ENCODE measurements at places on chromosomes 1 and 21.

DNA sequence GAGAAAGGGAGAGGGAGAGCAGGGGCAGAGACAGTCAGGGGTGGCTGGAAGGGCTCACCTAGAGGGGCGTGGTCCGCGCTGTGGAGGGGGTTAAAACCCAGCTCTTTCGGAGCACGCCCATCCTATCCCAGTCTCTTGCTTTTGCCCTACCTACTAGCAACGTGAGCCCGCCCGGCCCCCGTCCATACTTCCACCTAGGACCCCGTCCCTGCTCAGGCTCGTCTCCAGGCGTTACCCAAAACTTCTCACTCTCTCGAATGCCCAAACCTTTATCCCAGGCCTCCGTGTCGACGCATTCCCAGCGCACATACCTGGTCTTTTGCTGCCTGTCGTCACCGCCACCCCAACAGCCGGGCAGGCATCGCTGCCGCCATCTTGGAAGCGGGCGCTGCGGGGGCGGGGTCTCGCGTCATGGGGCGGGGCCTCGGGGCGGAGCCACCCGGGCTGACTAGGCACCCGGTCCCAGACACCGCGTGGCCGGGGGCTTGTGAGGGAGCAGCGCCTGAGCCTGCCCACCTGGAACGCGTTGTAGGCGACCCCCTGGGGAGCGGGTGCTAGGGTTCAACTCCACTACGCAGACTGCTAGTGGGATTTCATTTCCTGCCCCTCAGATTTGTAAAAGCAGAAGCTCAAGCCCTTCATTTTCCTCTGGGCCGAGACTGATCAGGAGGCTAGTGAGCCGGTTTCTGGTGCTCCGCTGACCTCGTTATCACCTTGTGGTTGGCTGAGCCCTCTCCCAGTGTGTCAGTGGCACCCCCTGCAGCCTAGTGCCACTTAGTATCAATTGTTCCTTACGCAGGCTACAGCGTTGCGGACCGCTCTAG, at the start of gene B4GALT3:
B4GALT3 (minus strand) TSS at position 396 of the 824 bp plus-strand sequence. CDS start 1,447 bp downstream, outside the sequence.
- DNase-seq, result peak; percentile 90

GRCh38 chr21:41827951-41828883, 50.9 kb downstream of the PRDM15 start:
- DNase-seq, result no peak

DNA sequence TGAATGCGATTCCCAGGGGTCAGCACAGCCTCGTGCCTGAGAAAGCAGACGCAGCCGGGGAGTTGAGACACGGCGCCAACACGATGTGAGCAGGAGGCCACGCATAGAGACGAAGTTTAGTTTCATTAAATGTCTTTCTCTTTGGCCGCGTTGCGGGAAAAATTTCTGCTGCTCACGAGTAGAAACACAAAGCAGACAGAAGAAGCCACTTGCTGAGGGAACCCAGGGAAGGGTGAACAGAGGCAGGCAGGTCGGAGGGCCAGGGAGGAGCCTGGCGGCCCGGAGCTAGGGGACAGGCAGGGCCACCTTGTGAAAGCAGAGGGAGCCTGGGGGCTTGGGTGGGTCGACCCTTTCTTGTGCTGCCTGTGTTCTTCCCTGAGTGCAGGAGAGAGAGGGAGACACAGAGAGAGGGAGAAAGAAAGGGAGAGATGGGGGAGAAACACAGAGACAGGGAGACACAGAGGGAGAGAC, 33.2 kb downstream of the POFUT2 start:
- DNase-seq, result no peak

DNA sequence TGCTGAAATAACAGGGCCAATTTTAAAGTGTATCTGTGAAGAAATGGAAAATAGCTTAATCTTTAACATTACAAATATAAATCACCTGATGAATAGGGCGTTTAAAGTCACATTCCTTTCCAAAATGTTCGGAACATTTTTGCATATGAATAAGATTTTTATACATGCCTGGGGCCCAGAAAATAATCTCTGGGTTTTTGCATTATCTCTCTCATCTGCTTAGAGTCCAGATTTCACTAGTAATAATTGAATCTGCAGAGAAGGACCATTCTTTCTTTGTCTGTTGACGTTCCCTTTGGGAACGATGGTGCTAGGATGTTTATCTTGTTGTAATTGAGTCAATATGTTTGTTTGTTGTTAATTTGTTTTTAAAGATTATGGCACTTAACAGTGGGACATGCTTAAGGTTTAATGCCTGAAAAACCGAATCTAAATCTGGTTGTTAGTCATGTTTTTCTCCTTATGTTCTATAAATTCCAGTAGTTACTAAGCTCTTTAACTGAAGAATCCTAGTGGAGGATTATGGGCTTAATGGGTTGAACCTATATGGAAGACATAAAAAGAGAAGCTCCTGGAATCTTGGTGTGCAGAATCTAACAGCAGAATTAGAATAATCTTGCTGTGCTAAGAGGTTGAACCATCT, 140.6 kb downstream of the VPS13D start:
- no peak for DNase-seq

- no peak for DNase-seq
These were observed 2.3 kb downstream of the PAX7 start for GRCh38 chr1:18632783-18633421.

GRCh38 chr1:40385437-40386358, 12.2 kb downstream of the SMAP2 start:
- no peak for DNase-seq

DNA sequence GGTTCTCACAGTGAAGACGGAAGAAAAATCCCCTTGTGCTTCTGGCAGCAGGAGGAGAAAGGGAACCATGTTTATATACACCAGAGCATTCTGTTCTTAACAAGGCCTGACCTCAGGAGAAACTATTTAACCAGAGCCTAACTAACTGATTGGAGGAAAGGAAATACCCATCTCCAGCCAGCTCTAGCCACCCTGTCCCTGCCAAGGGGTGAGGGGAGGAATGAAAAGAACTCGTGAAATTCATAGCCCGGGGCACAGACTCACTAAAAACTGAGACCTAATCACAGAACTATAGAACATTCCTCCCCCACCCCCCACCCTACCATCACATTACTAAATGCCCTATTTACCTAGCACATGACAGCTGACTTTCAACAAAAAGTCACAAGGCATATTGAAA, 65.0 kb downstream of the KCNH1 start:
- DNase-seq, result no peak

- DNase-seq, result peak; percentile 74
These were observed 48.0 kb downstream of the TBCE start for GRCh38 chr1:235415008-235415904.

- no peak for DNase-seq
These were observed 51.6 kb upstream of the KIAA0040 start for GRCh38 chr1:175244206-175244605.

DNA sequence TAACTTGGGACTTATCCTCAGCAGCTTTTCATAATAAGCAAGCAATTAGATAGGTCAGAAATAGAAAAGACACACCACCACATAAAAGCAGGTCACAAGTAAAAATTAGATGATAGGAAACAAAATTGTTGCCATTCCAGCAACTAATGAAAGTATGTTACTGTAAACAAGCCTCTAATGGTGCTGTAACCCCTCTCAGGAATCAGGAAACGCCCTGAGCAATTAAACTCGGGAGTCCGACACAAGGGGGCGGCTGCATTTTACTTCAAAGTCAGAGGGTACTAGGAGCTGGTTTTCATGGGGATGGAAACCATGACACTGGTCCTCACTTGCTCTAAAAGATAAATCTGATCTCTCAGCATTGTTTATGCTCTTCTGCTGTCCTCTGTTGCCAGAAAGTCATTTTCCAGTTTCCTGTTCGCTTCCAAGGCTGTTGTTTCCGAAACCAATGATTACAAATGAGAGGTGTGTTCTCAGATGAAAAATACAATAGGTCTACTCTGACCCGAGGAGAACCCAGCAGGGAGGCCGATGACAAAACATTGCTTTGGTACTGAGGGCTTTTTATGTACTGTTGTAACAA, 93.4 kb downstream of the TGFBR3 start:
- no peak for DNase-seq

- DNase-seq, result no peak
These were observed 33.3 kb upstream of the CFAP298 start for GRCh38 chr21:32645261-32646182.

DNA sequence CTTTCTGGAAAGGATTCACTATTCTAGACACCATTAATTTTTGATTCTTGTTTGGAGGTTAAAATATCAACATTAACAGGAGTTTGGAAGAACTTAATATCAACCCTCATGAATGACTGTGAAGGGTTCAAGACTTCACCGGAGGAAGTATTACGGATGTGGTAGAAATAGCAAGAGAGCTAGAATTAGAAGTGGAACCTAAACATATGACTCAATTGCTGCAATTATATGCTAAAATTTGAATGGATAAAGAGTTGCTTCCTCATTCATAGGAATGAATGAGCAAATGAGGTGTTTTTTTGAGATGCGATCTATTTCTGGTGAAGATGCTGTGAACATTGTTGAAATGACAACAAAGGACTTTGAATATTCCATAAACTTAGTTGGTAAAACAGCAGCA, 77.9 kb upstream of the TNFSF4 start:
- no peak for DNase-seq

DNA sequence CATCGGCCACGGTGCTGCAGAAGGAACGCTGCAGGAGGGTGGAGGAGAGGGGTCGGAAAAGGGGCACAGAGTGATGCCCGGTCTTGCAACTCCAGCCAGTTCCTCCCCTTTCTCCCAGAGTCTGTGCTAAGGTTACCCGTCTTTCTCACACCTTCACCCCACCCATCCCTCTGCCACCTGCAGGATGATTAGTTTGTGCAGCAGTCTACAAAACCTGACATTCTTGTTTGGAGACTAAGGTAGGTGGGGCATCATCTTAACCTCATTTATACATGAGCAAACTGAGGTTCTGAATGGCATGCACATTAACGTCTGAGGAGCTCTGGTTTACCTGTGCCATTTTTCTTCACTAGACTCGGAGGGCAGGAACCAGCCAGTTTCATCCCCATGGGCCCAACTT, 232.3 kb downstream of the GRIK3 start:
- DNase-seq, result no peak

- DNase-seq, result no peak
These were observed 100.2 kb downstream of the LTN1 start for GRCh38 chr21:28892199-28893111.

DNA sequence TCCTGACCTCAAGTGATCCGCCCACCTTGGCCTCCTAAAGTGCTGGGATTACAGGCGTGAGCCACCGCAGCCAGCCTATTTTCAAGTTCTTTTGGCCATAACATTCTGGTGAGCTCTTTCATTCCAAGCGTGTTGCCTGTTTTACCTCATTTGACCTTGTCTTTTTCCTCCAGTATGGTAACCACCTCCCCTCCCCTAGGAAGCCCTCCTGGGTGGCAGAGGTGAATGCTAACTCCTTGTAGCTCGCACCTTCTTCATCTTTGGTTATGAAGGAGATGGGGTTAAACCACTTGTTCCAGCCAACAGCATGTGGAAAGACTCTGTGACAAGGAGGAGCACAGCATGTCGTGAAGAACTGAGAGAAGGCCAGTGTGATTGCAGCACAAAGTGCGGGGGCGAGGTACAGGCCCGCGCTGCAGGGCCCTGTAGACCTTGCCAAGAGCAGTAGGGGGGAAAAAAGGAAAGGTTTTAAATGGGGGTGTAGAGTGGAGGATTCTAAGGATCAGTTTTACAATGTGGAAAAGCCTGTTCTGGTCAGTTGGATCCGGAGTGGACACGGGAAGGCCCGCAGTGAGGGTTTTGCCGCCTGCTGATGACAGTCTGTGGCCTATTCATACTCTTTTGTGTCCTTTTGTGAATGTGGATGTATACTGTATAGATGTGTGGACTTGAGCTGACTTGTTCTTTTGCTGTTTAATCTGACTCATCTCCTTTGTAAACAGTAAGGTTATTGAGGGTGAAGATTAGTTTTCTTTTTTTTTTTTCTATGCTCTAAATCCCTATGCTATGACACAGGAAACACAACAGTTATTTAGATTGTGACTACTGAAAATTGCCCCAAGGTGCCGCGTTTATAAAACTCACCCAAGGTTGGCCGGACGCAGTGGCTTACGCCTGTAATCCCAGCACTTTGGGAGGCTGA, 7.5 kb upstream of the ZNF436 start:
- peak; percentile 57 for DNase-seq

DNA sequence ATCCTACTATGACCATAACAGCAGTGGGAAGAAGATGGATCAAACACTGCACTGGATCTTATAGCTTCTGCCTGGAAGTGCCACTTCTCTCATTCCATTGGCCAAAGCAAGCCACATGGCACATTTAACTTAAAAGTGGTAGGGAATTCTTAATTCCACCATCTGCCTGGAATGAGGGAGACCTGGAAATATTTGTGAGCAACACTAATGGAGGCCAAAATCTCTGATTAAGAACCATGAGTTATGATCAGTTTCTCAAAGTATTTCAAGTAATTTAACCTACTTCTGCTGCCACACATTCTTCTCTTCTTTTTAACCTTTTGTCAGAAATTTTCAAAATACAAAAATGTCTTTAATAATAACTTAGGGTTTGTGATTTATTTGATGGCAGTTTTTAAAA, 154.0 kb upstream of the C1orf87 start:
- no peak for DNase-seq

GRCh38 chr1:116881879-116882520, 27.7 kb upstream of the PTGFRN start:
- peak; percentile 40 for DNase-seq

DNA sequence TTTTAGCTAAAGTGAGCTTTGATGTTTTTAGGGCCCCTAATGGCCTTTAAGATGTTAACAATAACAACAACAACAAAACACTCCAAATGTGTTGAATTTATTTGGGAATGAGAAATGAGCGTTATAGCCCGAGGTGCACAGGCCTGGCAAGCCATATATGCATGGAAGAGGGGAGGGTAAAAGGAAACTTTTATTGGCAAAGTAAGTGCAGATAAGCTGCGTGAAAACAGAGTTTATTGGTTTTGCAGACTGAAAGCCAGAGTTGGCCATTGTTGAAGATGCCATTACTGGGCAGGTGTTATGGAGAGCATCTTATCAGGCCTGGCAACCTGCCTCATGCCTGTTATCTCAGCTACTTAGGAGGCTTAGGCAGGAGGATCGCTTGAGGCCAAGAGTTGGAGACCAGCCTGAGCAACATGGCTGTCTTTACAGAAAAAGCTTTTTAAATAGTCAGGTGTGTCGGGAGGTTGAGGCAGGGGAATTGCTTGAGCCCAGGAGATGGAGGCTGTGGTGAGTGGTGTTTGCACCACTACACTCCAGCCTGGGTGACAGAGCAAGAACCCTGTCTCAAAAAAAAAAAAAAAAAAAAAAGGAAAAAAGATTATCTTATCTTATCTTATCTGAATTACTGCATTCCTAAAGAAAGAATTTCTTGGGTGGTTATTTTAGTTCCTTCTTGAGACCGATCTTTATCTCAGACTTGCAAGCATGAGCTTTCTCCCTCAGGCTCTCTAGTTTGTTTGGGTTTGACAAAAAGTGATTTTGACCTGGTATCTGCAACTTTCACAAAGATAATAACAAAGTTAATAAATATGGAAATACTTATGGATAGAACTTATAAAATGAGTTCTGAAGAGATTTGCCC, 1.7 kb downstream of the PATJ start:
- no peak for DNase-seq
